Spleen (tissue), 13 donors: ENCODE measurements at places on chromosomes 2 and 18. TPM values are rescaled to one million over a fixed set of nuclear protein-coding genes. Genes with fewer than 3 reads are reported as not detected.

Gene FAM110C
- polyA plus RNA-seq = 0.33 TPM

Gene SLC5A7
- not detected for polyA plus RNA-seq

Gene CCDC148
- 0.07 TPM for polyA plus RNA-seq

Gene POTEC
- polyA plus RNA-seq = not detected

Gene CD28
- 1.3 TPM for polyA plus RNA-seq

Gene OR6B2
- not detected for polyA plus RNA-seq

DNA sequence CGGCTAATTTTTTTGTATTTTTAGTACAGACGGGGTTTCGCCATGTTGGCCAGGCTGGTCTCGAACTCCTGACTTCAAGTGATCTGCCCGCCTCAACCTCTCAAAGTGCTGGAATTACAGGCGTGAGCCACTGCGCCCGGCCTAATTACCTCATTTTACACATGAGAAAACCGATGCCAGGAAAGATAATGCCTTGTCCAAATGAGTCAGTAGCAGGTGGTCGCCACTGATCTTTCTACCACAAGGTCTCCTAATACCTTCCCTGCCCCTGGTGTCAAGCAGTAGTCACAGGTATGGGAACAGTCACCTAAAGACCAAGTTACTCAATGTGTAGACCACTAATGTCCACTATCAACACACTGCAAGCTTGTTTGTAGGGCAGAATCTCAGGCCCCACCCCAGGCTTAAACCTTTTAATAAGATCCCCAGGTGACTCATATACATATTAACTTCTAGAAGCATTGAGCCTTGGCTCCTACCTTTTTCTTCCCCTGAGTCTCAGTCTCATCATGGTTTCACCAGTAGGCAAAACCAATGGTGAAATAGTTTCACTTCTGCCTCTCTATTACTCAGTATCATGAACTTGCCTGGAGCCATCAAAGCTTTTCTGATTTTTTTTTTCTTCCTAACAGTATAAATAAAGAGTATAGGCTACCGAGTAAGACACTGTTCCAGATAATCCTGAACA lies 6.9 kb upstream of the EPB41L5 start:
- no peaks in the 10 kb centered on the region for H3K36me3 ChIP-seq
- no peak for DNase-seq
- H3K27me3 ChIP-seq = no peaks in the 10 kb centered on the region
- no peak overlapping the region for H3K4me3 ChIP-seq
- no peak overlapping the region for H3K27ac ChIP-seq
- peaks cover 6% of the 10 kb centered on the region for H3K4me1 ChIP-seq

DNA sequence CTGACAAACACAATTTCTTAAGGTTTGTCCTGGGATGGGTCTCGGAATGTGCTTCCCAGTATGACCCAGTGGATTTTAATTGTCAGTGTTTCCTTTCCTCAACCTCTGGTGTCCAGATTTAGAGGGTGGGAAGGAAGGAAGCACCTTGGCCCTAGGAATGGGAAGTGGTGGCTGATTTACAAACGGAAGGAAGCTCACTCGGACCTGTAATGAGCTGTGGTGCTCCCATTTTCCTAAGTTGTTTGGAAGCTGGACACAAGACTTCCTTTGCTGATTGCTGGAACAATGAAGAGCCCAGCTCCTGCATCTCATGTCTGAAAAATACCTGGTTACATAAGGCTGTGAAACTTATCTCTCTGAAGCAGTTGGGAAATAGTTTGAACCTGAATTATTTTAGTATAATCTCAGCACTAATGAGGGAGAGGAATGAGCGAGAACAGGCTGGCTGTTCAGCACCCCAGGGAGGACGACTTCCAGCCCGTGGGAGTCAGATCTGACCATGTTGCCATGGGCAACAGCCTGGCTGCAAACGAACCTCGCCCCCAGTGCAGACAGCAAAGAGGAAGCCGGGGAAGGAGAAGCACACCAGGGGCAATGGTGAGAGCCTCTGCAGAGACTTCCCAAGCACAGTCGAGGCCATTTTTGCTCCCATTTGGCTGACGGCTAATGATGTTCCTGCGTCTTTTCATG lies 74.4 kb upstream of the ASB18 start:
- H3K36me3 ChIP-seq = no peaks in the 10 kb centered on the region
- peaks cover 14% of the 10 kb centered on the region for H3K4me1 ChIP-seq
- no peak for DNase-seq
- H3K27ac ChIP-seq = no peak overlapping the region
- no peaks in the 10 kb centered on the region for H3K27me3 ChIP-seq

GRCh38 chr18:5457462-5457957 lies 86.3 kb downstream of the EPB41L3 start:
- no peaks in the 10 kb centered on the region for H3K36me3 ChIP-seq
- H3K27ac ChIP-seq = no peak overlapping the region
- no peaks in the 10 kb centered on the region for H3K27me3 ChIP-seq
- DNase-seq = no peak
- no peak overlapping the region for H3K4me3 ChIP-seq
- no peaks in the 10 kb centered on the region for H3K4me1 ChIP-seq

- no peak for DNase-seq
- H3K27me3 ChIP-seq = no peaks in the 10 kb centered on the region
- H3K36me3 ChIP-seq = no peaks in the 10 kb centered on the region
- no peak overlapping the region for H3K27ac ChIP-seq
- H3K4me3 ChIP-seq = no peak overlapping the region
- peaks cover 7% of the 10 kb centered on the region for H3K4me1 ChIP-seq
These were observed 276.1 kb downstream of the BCL2 start for GRCh38 chr18:63043516-63043915.

DNA sequence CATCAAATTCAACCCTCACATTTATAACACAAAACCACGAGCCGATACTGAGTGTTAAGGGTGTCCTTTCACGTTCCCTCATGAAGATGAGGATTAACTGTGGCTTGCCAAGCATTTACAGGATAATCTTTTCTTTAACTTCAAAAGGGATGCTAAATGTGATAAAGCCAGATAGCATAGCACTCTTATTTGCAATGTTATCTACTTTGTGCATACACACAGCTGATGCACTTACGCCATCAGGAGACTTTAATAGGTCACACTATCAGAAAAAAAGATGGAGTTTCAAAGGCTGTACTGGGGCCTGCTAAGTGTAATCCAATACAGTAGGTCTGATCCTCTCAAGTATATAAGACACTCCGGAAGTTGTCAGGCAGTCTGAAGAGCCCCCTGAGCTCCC lies 572.7 kb downstream of the PIK3C3 start:
- H3K4me3 ChIP-seq = no peak overlapping the region
- no peak for DNase-seq
- H3K36me3 ChIP-seq = no peaks in the 10 kb centered on the region
- H3K27ac ChIP-seq = no peak overlapping the region

- no peaks in the 10 kb centered on the region for H3K4me1 ChIP-seq
- no peaks in the 10 kb centered on the region for H3K36me3 ChIP-seq
- no peak overlapping the region for H3K4me3 ChIP-seq
These were observed 436.6 kb downstream of the IRS1 start for GRCh38 chr2:226362980-226363379.
